ENCODE measurements at places on chromosomes 3 and 15.

DNA sequence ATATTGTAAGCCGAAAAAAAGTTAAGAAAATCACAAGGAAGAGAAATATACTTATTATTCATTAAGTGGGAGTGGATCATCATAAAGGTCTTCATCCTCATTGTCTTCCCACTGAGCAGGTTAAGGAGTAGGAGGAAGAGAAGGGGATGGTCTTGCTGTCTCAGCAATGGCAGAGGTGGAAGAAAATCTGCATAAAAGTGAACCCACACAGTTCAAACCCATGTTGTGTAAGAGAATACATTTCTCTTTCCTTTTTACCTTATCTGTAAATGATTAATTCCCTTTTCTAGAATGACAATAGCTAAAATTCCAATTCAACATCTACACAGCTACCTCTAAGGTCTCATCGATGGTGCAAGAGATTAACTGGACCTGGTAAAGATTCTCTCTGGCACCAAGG lies 904.6 kb downstream of the EPHA3 start:
- DNase-seq: no peak

GRCh38 chr15:68618394-68618793 lies 39.6 kb downstream of the CORO2B start:
- DNase-seq: no peak

- DNase-seq: no peak
Measured at GRCh38 chr15:87648278-87648677, 608.3 kb downstream of the NTRK3 start.

DNA sequence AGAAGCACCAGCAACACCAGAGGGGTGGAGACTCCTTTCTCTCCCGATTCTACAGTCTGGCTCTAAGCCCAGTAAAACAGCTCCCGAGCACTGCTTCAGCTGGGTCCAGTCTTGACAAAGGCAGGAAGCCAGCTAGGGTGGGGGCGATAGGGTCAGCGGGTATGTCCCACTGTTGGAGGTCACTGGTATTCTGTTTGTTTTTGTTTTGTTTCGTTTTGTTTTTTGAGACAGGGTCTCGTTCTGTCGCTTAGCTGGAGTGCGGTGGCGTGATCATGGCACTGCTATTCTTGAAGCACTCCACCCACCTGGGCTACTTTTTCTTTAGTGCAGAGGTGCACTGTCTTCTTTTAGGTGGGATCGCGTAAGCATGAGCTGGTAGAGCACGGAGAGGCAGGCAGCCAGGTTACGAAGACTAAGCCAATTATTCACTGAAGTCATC lies 16.3 kb downstream of the GCSAM start:
- DNase-seq: no peak

GRCh38 chr3:25697553-25697952 lies 32.8 kb upstream of the TOP2B start:
- DNase-seq: no peak
